Aortic smooth muscle cell (primary cell): ENCODE measurements at places on chromosomes 6 and 20. TPM values are rescaled to one million over a fixed set of nuclear protein-coding genes. Genes with fewer than 3 reads are reported as not detected.

PPP1R16B gene
- total RNA-seq = 0.75 and 1.5 TPM in 2 replicates

C6orf15 gene
- not detected in 2 replicates for total RNA-seq

SOX4 gene
- 16.2 and 21.3 TPM in 2 replicates for total RNA-seq

MUCL3 gene
- not detected in 2 replicates for total RNA-seq

VSX1 gene
- total RNA-seq = not detected in 2 replicates

WFDC10B gene
- total RNA-seq = not detected in 2 replicates

WFDC9 gene
- not detected in 2 replicates for total RNA-seq

SLC17A3 gene
- not detected in 2 replicates for total RNA-seq

STMND1 gene
- not detected in 2 replicates for total RNA-seq

HRH3 gene
- total RNA-seq = not detected in 2 replicates

NRSN1 gene
- not detected in 2 replicates for total RNA-seq

TTBK1 gene
- total RNA-seq = under 0.01 TPM in 2 replicates

CNR1 gene
- 0.50 and 1.3 TPM in 2 replicates for total RNA-seq
